ENCODE measurements at places on chromosomes 13 and 19. TPM values are rescaled to one million over a fixed set of nuclear protein-coding genes. Genes with fewer than 3 reads are reported as not detected.

SLC25A41 gene
- total RNA-seq: 0.71 TPM

ODAD3 gene
- 0.35 TPM for total RNA-seq

ZNF579 gene
- total RNA-seq: 2.4 TPM

RPS15 gene
- 2,119 TPM for total RNA-seq

CLN5 gene
- 21.4 TPM for total RNA-seq

DNA sequence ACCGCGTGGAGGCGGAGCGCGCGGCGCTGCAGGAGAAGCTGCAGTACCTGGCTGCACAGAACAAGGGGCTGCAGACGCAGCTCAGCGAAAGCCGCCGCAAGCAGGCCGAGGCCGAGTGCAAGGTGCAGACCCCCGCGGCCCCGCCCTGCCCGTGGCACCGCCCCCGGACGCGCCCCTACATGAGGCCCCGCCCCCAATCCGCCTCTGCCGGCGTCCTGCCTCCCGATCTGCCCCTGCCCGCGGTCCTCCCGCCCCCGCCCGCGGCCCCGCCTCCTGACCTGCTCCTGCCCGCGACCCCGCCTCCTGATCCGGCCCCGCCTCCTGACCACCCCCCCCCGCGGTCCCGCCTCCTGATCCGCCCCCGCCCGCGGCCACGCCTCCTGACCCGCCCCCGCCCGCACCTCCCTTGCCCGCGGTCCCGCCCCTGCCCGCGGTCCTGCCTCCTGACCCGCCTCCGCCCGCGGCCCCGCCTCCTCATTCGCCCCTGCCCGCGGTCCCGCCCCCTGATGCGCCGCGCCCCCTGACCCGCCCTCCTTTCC is 11.7 kb downstream of the PRR36 start:
- peak overlapping the region; percentile 38 for H3K4me3 ChIP-seq
- H3K36me3 ChIP-seq: peaks cover 5% of the 10 kb centered on the region
- H3K27ac ChIP-seq: no peak overlapping the region
- H3K27me3 ChIP-seq: no peaks in the 10 kb centered on the region

DNA sequence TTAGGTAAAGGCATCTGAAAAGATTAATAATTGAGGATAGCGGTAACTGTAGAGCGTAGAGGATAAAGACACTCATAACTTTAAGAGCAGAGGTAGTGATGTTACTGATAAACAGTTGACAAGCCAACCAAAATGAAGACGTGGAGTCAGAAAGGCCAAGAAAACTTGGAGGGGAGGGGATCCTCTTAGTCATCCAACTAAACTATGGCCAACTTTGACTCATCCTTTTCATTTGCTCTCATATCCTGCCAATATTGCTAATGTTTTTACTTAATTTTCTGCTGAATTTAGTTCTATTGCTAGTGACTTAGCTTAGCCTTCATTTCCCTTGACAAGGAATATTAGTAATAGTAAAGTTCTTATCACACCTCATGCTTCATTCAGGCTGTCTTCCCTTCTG is 13.4 kb downstream of the ITGBL1 start:
- no peaks in the 10 kb centered on the region for H3K36me3 ChIP-seq
- H3K27ac ChIP-seq: no peak overlapping the region
- H3K27me3 ChIP-seq: no peaks in the 10 kb centered on the region

DNA sequence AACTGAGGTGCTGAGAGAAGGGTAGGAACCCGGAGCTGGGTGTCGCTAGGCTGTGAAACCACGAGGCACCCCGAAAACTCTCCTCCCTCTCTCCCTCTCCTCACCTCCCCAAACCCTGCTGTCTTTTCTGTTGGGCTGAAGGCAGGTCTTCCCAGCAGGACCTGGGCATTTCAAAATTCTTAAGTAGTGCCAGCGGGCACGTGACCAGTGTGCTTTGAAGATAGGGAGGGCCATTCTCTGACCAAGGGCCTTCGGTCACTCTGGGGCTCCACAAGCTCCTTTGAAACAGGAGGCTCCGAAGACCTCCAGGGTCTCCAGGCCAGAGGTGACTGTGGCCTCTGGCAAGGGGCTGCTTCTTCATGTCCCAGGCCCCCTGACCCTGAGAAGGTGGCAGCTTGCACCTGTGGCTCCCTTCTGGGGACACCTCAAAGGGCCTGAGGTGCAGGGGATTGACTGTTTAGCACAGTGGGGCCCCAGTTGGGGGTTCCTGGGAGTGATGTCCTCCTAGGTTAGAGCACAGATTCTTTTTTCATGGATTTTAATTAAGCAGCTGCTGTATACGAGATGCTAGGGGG is 48.3 kb downstream of the DNM2 start:
- peak overlapping the region; percentile 45 for H3K27ac ChIP-seq
- H3K36me3 ChIP-seq: no peaks in the 10 kb centered on the region
- DNase-seq: no peak
- H3K27me3 ChIP-seq: no peaks in the 10 kb centered on the region
- no peak overlapping the region for H3K4me3 ChIP-seq

GRCh38 chr13:57992416-57992815 is 360.9 kb downstream of the PCDH17 start:
- H3K27me3 ChIP-seq: no peaks in the 10 kb centered on the region
- H3K4me1 ChIP-seq: no peaks in the 10 kb centered on the region
- no peak overlapping the region for H3K27ac ChIP-seq
- DNase-seq: no peak

GRCh38 chr13:51807041-51807440 is 3.1 kb upstream of the DHRS12 start:
- DNase-seq: no peak
- H3K27ac ChIP-seq: no peak overlapping the region
- H3K4me3 ChIP-seq: no peak overlapping the region
- H3K4me1 ChIP-seq: peaks cover 35% of the 10 kb centered on the region
- H3K27me3 ChIP-seq: no peaks in the 10 kb centered on the region

DNA sequence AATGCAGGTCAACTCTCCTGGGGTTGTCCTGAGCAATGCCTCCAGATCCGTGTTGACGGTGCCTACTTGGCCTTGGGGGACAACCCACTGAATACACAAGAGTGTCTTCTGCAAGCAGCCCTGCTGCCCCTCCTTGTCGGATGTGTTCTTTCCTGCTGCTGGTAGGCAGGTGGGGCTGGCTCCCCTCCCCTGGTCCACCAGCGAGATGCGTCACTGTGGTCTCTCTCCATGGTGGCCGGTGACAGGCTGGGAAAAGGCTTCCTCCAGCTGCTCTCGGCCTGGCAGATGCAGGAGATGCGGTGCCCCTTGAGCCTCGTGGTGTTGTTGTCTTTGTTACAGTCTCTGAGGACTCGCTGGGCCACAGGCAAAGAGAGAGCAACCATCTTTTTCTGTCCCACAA is 84.9 kb downstream of the RGCC start:
- H3K4me3 ChIP-seq: no peak overlapping the region
- H3K27ac ChIP-seq: no peak overlapping the region
- H3K27me3 ChIP-seq: no peaks in the 10 kb centered on the region
- peaks cover 2% of the 10 kb centered on the region for H3K4me1 ChIP-seq
- DNase-seq: no peak
- H3K36me3 ChIP-seq: no peaks in the 10 kb centered on the region

DNA sequence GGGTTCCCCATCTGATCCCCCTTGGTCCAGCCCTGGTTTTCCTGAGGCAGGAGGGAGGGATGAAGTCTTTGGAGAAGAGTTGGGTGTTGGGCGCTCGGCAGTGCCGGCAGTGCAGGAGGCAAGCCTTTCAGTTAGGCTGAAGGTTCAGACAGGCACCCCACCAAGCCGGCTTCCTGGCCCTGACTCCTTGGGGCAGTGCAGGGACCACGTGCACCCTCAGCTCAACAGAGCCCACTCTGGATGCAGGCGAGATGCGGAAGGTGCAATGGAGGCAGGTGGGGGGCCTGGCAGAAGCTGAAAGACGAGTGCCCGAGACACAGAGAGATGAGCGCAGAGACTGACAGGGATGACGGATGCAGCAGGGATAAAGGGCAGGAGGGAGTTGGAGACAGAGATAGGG is 11.1 kb downstream of the MAMSTR start:
- H3K27ac ChIP-seq: no peak overlapping the region
- no peaks in the 10 kb centered on the region for H3K4me1 ChIP-seq

- H3K27me3 ChIP-seq: no peaks in the 10 kb centered on the region
- no peak within 1 kb of the TSS for H3K27ac ChIP-seq
- H3K4me3 ChIP-seq: no peak within 1 kb of the TSS
- DNase-seq: no peak
- H3K4me1 ChIP-seq: no peaks in the 10 kb centered on the region
Measured at GRCh38 chr19:42594617-42595489, at the start of gene CEACAM8. CEACAM8 (minus strand) TSS chr19:42594924; CDS start chr19:42594828, 96 bp downstream.

GRCh38 chr19:9586764-9587163 is 2.5 kb upstream of the ZNF121 start:
- H3K27ac ChIP-seq: no peak overlapping the region
- H3K27me3 ChIP-seq: no peaks in the 10 kb centered on the region
- H3K36me3 ChIP-seq: no peaks in the 10 kb centered on the region
- DNase-seq: peak; percentile 2
- H3K4me1 ChIP-seq: peaks cover 16% of the 10 kb centered on the region
- H3K4me3 ChIP-seq: no peak overlapping the region

GRCh38 chr13:67620665-67621064 is 390.5 kb upstream of the PCDH9 start:
- no peak for DNase-seq
- no peaks in the 10 kb centered on the region for H3K27me3 ChIP-seq
- no peaks in the 10 kb centered on the region for H3K4me1 ChIP-seq

GRCh38 chr13:110265682-110266430 is 41.1 kb downstream of the COL4A1 start:
- peak overlapping the region; percentile 80 for H3K27ac ChIP-seq
- H3K4me3 ChIP-seq: peak overlapping the region; percentile 53
- H3K27me3 ChIP-seq: no peaks in the 10 kb centered on the region
- H3K36me3 ChIP-seq: no peaks in the 10 kb centered on the region
- peak; percentile 69 for DNase-seq
